T-helper 2 cell treated with Interferon-gamma antibody and Interleukin-4, amounts not matched to agents 5 μg/mL and 100 μg/mL, for 36 hours (primary cell): ENCODE measurements at places on chromosomes 16 and 17.
A peak's percentile ranks its signal among the peaks of the same experiment; 100 is the strongest.

DNA sequence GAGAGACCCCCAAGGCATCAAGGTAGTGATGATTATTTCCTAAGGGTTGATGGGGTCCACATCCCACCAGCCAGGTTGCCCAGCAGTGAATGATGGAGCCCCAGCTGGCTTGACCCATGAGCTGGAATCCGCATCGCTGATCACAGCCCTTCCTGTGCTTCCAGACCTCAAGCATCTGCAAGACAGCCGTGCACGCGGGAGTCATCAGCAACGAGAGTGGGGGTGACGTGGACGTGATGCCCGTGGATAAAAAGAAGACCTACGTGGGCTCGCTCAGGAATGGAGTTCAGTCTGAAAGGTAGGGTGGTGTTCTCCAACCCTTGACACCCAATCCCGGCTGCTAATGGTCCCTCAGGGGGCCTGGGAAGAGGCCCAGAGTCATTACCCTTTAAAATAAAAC is 69.3 kb downstream of the CRISPLD2 start:
- DNase-seq = no peak

GRCh38 chr16:73459586-73459985 is 411.7 kb upstream of the ZFHX3 start:
- no peak for DNase-seq

DNA sequence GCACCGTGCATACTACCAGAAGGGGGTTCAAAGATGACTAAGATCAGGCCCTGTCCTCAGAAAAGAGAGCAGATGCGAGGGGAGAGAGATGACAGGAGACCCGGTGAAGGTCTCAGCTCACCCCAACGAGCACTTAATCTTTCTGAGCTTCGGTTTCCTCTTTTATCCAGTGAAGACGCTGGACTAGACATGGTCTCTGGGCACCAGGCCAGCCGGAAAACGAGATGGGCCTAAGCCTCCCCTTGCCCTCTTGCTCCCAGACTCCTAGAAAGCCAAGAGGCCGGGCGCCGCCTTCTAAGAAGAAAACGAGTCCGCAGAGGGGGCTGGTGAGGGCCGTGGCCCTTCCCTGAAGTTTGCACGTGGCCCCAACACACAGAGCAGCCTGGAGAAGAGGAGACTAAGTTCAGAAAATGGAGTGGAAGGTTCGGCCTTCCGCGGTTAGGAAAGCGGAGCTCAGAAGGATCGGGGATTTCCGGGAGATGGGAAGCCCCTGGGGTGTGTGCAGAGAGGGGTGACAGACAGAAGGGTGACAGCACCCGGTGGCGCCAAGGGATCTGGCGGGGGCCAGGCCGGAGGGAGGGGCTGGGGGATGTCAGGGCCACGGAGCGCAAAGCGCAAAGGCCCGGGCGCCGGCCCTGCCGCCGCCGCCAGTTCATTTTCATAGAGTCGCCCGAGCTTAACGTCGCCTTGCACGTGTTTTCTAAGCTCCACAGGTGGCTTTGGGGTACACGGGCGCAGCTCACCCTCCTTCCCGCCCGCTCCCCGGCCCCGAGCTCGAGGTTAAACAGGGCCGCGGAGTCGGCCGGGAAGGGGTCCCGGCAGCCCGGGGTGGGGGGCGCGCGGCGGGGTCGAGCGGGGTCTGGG is 42.1 kb upstream of the BHLHA9 start:
- no peak for DNase-seq

DNA sequence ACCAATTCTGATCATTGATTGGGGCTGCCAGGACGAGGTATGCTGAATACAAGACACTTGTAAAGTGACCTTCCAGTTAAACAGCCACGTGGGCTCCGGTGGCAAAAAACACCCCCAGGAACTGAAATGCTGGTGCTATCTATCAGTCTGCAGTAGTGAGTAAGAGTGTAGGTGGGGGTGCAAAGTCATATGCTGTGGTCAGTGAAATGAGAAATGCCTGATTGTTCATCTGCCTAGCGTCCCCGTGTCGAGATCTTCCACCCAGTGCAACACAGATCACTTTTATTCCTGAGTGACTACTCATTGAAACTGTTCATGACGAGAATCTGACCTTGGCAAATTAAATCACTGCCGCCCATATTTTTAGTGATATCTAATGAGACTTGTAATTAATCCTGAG is 806.5 kb upstream of the GOT2 start:
- DNase-seq = no peak

DNA sequence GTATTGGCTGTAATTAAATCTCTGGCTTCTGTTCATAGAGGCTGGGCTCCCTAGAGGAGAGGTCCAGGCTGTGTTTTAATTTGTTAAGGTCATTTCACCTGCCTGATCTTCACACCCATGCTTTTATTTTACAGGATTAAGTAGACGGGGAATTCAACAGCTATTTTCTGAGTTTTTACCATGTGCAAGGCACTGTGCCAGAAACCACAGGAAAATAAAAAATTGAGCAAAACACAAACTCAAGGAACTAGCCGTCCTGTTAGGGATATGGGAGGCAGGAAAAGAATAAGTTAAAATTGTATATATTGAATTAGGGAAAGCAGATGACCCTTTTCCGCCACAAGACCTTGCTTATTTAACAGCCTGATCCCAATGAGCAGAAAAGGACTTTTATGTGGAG is 29.1 kb downstream of the HS3ST3A1 start:
- no peak for DNase-seq

DNA sequence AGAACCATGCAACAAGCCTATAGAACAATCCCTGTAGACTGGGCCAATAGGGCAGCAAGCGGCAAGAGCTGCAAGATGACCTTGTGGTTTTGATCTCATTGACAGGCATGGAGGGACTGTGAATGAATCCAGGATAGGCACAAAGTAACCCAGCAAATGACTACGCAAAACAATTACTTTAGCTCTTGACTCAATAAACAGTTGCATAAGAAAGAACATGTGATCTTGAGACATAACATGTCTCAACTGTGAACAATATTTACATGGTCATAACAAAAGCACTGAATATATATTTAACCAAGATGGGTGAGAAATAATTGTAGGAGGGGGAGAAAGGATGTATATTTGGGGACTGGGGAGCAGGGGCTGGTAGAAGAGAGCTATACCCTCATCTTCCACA is 313.7 kb upstream of the CDH5 start:
- DNase-seq = no peak

DNA sequence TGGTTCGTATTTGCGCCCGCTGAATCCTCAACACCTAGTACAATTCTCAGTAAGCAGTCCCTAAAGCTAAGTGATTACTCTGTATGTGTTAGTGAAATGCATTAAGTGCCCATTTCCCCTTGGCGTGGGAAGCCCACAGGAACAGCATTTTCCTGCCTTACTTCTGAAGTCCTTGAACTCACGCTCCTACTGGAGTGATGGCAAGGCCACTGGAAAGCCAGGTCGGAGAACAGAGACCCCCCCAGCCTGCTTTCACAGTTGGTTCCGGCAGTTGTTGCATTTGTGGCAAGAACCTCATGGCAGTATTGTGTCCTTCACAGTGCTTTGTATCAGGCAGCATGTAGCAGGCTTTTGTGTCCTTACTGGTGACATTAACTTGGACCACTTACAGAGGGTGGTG is 340.7 kb downstream of the CDH13 start:
- no peak for DNase-seq

DNA sequence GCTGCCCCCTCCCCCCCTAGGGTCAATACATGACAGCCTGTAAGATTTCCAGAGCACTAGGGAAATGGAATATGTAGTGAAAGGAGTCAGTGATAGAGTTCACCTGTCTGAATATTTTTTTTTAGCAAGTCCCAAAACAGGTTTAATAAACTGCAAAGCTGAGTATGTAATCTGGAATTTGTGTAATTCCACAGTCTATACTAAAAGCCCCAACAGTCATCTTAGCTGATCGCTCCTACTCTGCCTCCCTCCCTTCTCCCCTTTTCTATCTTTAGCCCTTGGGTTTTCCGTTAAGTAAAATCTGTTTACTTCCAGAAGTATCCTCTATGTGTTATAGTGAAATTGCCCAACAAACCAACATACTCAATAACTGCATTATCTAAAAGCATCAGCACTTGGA is 3.5 kb downstream of the CDH13 start:
- no peak for DNase-seq

- no peak for DNase-seq
These were observed 25.5 kb downstream of the AXIN2 start for GRCh38 chr17:65535777-65536572.

GRCh38 chr17:77441940-77442339 is 301.2 kb downstream of the SEC14L1 start:
- no peak for DNase-seq

- DNase-seq = no peak
These were observed 8.5 kb downstream of the TIMM22 start for GRCh38 chr17:1005361-1005946.

- DNase-seq = peak; percentile 4
These were observed 245.9 kb downstream of the XYLT1 start for GRCh38 chr16:17224879-17225281.
